RKO (cell line): ENCODE measurements at places on chromosomes 7 and 10.

- DNase-seq, result no peak
Observed at GRCh38 chr10:63628526-63629362, 107.5 kb downstream of the REEP3 start.

DNA sequence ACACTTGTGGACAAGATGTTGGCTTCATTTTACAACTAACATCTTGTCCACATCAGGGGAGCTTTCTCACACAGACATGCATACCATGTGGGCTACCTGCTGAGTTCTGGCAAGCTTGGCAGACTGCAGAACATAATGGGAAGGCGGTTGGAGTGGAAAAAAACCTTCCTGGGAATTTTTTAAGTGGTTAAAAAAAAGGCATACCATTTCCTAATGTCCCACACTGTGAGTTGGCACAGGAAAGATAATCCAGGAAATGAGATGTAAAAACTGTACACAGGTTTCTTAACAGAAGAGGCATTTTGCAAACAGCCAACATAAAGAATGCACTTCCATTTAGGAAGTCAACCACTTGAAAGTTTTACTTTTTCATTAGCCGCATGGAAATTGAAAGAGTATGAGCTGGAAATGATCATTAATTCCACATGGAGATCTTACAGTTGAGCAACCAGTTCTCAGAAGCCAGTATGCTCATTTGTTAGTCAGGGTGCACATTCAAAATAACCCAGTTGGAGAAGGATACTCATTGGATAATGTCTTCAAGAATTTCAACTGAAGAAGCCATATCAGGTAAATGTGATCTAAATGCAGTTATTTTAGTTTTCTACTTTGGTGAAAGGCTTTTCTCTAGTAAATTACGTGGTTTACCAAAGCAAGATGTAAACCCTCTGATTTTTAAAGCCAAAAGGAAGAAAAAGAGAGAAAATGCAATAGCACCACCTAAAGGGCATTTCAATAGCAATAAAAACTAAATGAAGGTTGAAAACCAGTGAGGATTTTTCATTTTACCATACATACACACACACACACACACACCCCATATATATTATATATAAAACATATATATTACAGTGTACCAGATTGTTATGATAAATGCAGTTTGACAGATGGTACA is 194.0 kb downstream of the TAX1BP1 start:
- no peak for DNase-seq

- DNase-seq, result no peak
Observed at GRCh38 chr10:85643171-85643844, 723.3 kb downstream of the GRID1 start.

DNA sequence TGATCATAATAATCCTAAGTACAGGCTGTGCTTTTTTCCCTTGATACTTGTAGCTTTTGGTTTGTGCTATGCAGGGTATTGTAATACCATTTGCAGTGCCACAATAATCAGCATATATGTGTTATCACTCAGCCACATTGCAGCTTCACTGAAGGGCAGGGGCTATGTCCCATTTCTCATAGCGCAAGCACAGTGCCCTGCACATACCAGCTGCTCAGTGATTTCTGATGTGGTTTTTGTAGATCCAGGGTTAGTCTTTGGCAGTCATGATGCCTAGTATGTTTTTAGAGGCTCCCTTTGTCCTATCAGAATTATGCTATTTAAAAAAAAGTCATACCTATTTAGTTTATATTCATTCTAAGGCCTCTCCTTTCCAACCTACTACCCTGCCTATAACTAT is 25.8 kb downstream of the MET start:
- no peak for DNase-seq

- DNase-seq, result no peak
Observed at GRCh38 chr10:87578842-87579401, 74.2 kb downstream of the MINPP1 start.

DNA sequence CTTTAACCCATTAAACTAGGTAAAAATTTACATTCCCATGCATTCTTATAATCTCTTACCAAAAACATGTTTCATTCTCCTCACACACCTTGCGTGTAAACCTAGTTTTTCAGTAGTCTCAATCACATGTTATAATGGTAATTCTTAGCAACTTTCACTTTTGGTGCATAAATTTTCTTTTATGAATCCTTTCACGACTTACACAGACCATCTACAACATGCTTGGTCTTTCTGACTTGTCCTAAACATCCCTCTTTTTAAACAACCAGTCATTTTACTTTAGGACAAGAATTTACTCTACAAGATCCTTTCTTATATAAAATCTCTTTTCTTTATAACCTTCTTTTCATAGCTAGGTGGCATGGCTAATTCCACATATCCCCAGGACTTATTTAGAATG is 25.8 kb downstream of the FBXL13 start:
- peak; percentile 49 for DNase-seq

DNA sequence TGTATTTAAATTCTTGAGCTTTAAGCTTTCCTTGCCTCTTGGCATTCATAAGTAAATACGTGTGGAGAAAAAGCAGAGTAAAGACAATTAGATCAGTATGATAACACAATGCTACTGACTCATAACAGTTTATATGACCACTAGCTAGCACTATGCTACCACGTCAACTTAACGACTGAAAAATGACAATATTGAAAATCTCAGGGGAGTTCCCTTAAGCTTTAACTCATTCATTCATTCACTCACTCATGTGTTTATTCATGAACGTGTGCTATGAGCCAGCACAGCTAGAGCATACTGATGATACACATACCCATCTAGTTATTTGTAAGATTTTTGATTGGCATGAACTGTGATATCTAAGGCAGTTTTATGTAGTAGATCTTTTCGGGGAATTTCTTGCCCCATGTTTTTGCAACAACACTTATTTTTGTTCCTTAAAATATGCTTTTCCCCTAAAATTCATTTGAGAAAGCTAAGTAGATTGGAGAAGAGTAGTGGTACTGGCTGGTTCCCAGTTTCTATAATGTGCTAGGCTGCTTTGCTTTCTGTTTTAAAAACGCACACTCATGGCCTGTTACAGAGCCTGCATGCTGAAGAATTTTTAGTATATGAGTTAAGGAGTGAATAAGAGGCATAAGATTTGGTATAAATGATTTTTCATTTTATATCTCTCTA is 57.4 kb upstream of the ACBD5 start:
- DNase-seq, result peak; percentile 49

DNA sequence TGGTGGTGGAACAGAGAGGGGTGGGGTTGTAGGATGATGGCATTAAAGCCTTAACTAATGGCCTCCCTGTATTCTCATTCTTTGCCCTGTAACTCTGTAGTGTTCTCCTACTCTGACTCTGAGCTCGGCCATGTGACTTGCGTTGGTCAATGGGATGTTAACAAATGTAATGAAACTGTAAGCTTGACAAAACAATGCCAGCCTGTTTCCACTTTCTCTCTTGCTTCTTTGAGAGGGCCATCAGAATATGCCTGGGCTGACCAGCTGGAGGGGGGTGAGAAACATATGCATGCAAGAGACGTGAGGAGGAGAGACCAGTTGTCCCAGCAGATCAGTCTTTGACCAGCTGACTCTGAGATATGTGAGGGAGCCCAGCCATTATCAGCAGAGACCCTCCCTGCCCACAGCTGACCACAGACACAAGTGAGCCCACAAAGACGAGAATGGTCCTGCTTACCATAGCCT is 100.6 kb downstream of the ICA1 start:
- DNase-seq, result no peak

GRCh38 chr10:129042776-129043595 is 424.1 kb upstream of the MGMT start:
- no peak for DNase-seq

- DNase-seq, result no peak
Observed at GRCh38 chr7:22447762-22448161, 52.2 kb downstream of the STEAP1B start.

DNA sequence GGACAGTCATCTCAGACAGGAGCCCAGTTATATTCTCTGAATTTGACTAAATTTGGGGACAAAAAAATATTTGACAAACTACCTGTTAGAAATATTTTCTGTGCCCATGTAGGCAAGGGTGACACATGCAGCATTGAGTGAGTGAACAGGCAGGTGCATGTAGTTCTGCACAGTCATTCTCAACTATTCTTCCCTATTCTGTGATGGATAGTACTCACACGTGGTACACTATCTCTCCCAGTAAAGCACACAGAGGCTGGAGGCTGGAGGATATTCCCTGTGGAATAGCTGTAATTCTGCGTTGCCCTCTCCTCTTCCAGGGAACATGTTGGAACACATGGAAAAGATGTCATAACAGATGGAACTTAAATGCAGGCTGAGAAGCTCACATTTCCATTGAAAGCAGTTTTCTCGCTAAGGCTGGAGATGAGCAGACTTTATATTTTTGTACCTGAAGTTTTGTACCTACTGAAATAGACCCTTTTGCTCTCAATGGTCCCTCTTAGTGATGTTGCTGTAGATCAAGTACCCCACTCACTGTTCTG is 75.0 kb downstream of the GPR141 start:
- DNase-seq, result no peak

- no peak for DNase-seq
Observed at GRCh38 chr10:30940256-30940655, 91.4 kb downstream of the ZNF438 start.

GRCh38 chr7:146216396-146217041 is 99.9 kb downstream of the CNTNAP2 start:
- no peak for DNase-seq

DNA sequence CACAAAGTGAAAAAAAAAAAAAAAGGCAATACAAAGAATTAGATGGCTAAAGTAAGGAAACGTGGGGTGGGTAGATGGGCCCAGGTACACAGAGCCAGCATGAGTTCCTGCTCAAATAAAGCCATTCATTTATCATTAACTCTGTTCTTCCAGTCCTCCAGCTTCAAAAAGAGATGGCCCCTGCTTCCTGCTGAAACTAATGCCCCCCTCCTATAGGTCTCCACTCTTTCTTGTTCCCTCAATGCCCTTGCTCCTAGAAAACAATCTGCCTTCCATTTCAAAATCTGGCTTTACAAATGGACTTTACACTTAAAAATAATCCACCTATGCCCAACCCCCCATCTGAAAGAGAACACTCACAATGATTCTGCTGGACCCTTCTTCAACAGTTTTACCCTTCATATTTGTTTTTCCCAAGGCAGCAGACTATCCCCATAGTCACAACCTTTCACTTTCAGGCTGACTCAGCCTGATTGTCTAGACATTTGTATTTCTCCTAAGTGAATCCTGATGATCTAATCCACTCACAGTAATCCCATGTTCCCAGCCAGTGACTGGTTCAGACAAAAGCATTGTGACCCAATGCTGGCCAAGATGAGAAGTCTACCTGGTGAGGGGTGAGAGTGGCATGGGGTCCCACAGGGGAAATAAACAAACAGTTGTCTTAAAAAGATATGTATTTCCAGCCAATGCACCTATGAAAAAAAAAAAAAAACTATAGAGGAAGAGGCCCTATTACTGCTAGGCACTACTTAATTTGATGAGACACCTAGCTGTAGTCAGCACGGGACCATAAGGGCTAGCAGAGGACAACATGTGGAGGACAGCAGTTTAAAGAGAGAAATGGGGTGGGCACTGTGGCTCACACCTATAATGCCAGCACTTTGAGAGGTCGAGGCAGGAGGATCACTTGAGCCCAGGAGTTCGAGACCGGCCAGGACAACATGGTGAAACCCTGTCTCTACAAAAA is 74.6 kb upstream of the GRID1 start:
- peak; percentile 62 for DNase-seq

GRCh38 chr7:111586711-111587409 is 24.6 kb upstream of the IMMP2L start:
- DNase-seq, result no peak

- no peak for DNase-seq
Observed at GRCh38 chr10:74207691-74208480, 56.9 kb downstream of the ADK start.

- DNase-seq, result no peak
Observed at GRCh38 chr10:70575874-70576802, 26.4 kb downstream of the PRF1 start.

DNA sequence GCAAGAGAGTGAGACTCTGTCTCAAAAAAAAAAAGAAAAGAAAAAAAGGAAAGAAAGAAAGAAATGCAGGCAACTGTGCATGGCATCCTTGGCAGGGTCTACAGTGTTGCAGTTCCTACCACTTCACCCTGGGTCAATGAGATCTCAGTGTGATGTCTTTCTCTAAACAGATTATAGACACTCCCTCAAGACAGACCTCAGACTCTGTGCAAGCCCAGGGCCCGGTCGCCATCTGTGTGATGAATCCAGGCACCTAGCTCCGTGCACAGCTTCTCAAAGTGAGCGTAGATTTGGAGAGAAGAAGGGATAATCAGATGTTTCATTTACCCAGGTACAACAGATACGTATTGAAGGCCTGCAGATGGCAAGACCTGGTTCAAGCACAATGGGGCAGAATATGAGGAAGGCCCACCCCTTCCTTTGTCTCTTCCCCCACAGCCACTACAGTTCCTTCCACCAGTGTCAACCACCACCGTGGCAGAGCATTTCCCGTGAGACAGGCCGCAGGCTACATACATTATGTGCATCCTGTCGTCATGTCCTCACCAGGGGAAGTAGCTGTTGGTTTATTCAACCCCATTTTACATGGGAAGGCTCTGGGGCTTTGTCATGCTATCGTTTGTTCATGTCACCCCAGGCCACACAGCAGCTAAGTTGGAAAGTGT is 471.7 kb upstream of the GALNT17 start:
- no peak for DNase-seq

DNA sequence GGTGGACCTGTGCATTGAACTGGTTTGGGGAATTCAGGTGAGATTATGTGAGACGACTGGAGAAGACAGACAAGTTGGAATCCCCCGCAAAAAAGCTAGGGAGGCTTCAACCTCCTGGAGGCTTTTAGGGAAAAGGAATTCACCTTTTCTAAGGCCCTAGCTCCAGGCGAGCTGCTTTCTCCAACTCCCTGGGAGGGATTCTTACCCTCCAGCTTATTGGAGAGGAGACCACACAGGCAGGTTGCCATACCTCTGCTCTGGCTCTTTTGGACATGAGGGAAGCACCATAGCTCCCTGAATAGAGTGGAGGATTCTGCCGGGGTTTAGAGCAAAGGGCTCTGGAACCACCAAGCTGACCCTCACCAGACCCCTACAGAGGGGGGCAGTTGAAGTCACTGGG is 213.8 kb downstream of the MLLT10 start:
- no peak for DNase-seq

GRCh38 chr10:78891741-78892140 is 177.0 kb upstream of the ZMIZ1 start:
- DNase-seq, result no peak

GRCh38 chr10:51821745-51822144 is 122.3 kb upstream of the CSTF2T start:
- DNase-seq, result no peak

- no peak for DNase-seq
Observed at GRCh38 chr10:43963379-43963778, 314.7 kb upstream of the ZNF32 start.

DNA sequence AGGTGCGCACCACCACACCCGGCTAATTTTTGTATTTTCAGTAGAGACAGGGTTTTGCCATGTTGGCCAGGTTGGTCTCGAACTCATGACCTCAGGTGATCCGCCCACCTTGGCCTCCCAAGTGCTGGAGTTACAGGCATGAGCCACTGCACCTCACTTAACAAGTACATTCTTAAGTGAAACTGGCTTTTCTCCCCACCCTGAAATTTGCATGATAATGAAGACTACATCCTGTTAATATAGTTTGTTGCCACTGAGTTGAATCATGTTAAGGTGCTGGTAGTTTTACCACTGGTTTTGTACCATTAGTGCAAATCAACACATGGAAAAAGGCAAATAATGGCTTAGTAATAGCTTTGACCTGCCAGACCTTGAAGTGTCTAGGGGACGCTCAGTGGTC is 62.2 kb downstream of the MPLKIP start:
- DNase-seq, result no peak

- no peak for DNase-seq
Observed at GRCh38 chr7:127833641-127834040, 181.6 kb downstream of the SND1 start.
